ENCODE measurements at places on chromosomes 3 and 15.

GRCh38 chr3:166446986-166447385 lies 609.8 kb upstream of the BCHE start:
- no peak for DNase-seq

- DNase-seq = no peak
Measured at GRCh38 chr15:66670762-66671580, 31.1 kb upstream of the SMAD6 start.

DNA sequence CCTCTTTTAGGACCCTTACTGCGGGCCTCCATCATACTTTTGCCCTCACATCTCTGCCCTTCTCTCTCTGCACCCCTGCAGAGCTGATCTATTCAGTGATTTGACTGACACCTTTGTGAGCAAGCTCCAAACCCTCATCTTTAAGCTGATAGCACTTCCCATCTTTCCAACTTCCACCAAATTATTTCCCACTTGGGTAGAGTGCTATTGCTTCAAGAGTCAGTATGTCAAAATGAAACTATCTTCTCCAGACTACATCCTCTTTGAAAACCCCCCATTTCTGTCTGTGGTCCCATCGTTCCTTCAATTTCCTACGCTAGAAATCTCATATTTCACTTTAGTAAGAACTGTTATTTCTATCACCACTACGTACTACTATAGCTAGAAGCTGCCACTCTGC lies 19.7 kb downstream of the ZWILCH start:
- DNase-seq = no peak

DNA sequence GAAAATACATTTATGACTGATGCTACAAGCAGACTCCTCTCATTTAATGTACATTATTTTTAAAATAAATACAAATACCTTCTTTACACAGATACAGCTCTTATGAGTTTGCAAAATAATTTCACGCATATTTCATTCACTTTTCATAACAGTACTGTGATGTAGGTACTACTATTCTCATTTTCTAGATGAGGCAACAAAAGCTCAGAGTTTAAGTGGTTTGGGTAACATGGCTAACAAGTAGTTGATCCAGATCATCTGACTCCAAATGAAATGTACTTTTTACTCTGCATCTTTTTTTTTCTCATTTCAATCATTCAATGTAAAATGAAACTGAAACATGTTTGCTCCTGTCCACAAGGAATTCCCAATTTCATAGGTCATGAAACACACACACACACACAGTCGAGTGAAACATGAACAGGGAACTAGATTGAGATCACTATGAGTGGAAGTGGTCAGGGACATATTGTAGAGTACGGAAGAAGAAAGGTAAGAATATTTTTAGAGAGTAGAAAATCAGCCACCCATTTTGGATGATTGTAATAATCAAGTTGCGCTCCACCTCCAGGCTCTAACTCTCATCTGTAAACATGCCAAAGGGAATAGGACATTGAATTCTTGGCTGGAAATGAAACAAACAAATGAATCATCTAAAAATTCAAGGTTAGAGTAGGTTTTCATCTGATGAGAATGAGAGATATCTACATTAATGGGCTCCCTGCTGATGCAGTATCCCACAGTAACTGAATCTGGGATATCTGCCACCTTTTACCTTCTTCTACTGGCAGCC lies 92.4 kb downstream of the CLDN1 start:
- DNase-seq = no peak

GRCh38 chr3:34174740-34175139 lies 376.3 kb downstream of the PDCD6IP start:
- DNase-seq = no peak

DNA sequence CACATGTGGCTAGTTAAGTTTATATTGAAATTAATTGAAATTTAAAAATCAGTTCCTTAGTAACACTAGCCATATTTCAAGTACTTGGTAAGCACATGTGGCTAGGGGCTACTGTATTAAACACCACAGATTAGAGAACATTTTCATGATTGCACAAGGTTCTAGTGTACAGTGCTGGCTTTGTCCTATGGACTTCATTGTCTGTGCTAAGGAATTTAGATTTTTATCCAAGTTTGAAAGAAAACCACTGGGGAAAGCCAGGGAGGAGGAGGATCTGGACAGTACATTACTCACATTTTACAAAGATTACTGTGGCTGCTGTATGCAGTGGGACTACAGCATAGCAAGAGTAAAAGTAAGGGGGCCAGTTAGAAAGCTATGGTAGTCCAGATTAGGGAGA lies 13.9 kb downstream of the STAC start:
- no peak for DNase-seq

GRCh38 chr3:71309342-71309741 lies 274.2 kb downstream of the FOXP1 start:
- DNase-seq = no peak

DNA sequence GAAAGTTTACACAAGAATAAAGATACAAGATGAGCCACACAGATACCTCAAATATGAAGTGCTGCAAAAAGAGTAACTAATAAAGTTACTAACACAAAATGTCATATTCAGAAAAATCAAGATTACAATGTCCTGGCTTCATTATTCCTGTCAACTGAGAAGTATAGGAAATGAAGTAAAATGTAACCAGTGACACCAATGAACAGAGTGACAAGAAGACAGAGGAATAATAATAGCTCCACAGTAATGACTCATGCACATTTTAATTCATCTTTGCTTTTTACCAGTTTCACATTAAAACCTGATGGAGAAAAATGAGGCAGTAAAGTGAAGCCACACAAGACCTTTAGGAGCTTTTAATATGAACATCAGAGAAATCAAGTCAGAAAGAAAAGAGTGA lies 214.1 kb downstream of the ZBBX start:
- no peak for DNase-seq

DNA sequence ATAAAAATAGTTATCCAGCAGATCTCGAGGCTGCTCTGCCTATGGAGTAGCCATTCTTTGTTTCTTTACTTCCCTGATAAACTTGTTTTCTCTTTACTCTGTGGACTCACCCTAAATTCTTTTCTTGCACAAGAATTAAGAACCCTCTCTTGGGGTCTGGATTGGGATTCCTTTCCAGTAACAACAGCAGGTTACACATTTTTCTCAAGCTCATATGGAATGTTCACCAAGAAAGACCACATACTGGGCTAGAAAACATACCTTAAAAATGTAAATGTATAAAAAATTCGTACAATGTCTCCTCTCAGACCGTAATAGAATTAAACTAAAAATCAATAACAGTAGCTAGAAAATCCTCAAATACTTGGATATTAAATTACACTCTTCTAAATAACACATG lies 299.2 kb downstream of the CNTN3 start:
- no peak for DNase-seq

DNA sequence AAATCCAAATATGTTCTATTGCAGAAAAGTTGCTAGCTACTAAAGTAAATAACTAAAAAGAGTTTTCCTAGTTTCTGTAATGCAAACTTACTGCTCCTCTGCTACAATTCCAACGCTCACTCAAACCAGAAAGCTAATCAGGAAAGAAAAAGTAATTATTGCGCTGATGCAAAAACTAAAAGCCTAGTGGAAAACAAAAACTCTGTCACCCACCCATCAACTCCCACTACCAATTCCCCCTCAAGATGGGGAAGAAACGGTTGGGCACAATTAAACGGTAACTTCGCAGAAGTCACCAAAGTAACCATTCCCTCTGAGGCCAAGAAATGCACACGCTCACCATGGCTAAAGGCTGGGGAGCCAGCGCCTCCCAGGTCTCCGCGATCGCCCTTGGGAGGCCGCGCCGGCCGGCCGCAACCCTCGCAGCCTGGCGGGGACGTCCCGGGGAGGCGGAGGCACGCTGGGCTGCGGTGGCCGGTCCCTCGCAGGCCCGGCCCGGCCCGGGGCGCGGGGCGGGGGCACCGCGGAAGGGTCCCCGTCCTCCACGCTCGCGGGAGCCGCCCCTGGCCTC lies 684 bp downstream of the SLTM start:
- no peak for DNase-seq

- DNase-seq = no peak
Measured at GRCh38 chr3:73055583-73055982, 5.9 kb upstream of the EBLN2 start.

GRCh38 chr3:118968640-118969039 lies 66.0 kb downstream of the IGSF11 start:
- no peak for DNase-seq

GRCh38 chr3:67875338-67875737 lies 220.9 kb upstream of the SUCLG2 start:
- no peak for DNase-seq

DNA sequence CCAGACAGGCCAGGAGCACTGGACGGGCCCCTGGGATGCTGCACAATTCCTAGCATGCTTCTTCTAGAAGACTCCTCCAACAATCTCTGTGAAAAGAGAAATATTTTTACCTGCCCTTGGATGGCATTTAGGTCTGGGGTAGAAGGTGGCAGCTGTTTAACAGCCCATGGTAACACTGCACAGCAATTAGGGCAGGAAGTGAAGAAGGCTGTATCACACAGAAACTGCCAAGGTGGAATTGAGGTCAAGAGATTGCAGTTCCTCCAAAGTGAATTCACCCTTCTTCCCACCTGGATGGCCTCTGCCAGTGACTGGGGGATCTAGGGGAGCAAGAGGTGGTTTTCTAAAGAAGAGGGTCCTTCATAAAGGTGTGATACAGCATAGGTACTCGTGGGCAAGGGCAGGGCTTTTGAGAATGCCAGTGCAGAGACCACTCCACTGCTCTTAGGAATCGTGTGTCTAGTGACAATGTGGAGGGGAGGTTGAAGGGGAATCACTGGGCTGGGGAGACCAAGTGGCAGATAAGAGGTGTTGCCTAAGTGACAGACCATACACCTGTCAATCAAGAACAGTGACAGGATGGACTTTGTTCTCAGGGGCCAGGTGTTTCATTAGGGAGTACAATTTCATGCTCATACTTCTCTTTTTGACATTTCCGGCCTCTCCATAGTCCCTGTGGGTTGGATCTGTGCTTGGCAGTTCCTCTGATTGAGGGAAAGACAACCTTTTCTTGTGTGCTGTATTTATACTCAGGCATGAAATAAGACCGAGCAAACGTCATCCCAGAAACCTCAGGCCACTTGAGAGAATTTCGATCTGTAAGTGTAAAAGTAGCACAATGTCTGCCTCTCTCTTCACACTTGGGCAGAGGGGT lies 83.5 kb upstream of the BCL6 start:
- DNase-seq = no peak

DNA sequence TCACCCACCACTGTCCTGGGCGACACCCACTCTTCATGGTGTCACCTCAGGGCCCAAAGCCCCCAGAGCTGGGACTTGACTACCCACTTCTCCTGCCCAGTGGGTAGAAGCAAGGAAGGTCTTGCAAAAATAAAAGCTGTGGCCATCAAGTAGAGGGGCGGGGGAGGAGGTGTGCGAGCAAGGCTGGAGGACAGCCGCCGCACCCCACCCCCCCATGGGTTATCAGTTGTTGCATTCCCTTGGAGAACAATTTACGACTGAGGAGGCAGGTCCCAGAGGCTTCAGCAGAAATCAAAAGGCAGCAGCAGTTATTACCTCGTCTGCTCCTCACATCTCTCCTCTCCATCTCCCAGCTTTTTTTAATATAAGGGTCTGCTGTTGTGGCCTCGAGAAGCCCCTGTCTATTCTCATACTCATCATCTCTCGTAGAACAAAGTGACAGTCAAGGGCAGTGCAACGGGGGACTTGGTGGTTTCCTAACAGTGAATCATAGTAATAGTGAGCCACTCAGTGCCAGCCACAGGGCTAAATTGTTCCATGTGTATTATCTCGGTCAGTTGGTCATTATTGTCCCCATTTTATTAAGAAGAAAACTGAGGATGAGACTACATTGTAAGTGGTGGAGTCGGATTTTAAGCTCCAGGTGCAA lies 116.4 kb downstream of the PDCD6IP start:
- DNase-seq = no peak

All from CD4-positive, alpha-beta memory T cell (primary cell).